Stimulated activated CD4-positive, alpha-beta T cell treated with anti-CD3 and anti-CD28 coated beads, Interleukin-2, amount 100 ng/mL, for 24 hours (primary cell): ENCODE measurements at places on chromosomes 1 and 21.

- no peak for DNase-seq
Observed at GRCh38 chr1:151562661-151563060, 22.6 kb downstream of the TUFT1 start.

DNA sequence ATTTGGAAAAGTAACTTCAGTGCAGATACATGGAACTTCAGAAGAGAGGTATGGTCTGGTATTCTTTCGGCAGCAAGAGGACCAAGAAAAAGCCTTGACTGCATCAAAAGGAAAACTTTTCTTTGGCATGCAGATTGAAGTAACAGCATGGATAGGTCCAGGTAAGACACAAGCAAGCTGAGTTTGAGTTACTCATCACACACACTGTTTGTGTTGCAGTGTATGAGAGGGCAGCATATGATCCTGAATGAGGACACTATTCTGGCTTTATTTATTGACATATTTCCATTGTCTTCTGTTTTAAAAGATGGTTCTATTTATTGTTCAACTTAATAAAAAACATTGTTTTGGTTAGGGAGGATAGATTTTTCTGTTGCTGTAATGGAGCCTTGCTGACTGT is 63.6 kb downstream of the SPEN start:
- DNase-seq: no peak

- no peak for DNase-seq
Observed at GRCh38 chr1:151315565-151316235, 11.5 kb downstream of the PI4KB start.

DNA sequence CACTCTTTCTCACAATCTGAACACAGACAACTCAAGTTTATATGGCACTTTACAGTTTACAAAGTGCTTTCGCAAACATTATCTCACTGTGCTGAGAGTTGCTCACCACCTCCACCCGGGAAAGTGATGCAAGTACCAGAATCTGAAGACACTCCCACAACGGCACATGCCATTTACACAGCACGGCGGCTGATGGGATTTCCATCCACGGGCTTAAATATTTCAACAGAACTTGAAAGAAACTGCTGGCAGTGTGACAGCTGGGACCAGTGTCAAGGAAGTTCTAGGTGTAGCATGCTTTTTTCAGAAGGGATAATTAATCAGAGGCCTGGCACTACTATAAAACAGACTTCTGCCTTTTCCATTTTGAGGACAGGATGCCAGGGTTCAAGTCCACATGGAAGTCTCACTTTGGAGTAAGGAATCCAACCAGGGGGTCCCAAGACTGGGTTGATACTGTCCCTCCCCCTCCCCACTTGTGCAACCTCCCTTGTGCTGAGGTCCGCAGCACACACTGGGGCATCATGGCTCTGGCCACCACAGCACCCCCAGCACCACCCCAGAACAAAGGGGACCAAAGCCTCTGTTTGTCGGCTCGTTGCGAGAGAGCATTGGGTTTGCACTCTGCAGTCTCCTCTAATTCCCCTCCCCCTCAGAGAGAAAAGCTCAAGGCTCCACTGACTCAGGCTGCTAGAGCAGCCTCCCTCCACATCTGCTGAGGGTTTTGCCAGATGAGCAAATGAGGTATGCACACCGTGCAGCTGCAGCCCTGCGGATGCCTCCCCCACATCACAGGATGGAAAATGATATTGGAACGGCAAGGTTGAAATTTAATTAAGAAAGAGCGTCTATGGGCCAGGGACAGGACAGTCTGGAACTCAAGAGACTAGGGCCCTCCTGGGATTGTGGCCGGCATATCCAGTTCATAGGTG is 154.9 kb downstream of the TGFBR3 start:
- peak; percentile 43 for DNase-seq
